NCI-H774 (cell line): ENCODE measurements at places on chromosomes 4 and X.

DNA sequence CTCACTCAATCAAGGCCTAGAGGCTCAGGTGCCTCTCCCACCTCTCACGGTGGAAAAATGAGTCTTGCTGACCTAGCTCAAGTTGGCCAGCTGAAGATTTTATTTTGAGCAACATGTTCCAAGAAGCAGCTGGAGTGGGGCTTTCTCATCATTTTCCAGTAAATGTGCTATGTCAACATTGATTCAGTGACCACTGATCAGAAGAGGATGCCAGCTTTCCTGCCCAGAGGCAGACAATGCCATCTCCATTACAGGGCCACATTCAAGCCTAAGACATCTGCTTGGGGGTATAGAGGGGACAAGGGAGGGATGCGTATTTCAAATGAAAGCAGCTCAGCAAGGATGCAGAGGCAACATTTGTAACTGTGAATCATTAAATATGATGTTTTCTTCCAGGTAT, 3.0 kb downstream of the MEPE start:
- DNase-seq: no peak

GRCh38 chr4:40720351-40720750, 29.4 kb upstream of the NSUN7 start:
- DNase-seq: no peak

DNA sequence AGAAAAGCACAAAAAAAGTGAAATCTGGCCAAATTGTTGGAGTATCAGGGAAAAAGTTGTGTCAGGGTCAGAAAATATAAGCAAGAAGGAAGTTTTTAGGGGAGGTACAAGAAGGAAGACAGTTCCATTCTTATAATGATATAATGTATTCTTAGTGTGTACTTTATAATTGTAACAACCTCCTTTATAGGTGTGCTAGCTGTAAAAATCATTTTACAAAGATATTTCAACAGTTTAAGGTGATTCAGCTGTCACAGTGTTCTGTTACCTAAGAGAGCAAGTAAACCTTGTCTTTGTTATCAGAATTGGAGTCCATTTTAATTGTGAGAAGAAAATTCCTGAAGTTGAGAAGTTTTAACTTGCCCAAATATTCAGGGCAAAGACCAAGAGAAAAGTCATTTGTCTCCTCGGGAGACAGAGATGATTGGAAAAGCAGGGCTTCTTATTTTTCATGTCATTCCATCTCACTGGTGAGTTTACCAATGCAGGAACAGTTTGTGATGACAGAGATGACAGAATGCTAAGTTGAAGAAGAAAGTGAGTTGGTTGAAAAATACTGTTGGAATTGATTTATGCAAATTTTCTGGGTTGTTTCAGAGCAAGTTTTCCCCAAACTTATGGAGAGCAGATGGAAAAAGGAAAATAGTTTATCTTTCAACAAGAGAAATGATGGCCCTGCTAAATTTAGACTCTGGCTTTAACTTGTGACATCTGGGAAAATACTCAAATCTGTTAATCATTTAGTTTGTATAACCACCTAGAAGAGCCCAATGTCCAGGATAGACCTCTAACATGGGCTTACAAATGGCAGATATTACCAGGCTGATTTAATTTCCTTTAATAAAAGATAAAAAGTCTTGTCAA, 14.8 kb downstream of the INTS6L start:
- DNase-seq: no peak

- DNase-seq: no peak
Measured at GRCh38 chr4:15294832-15295231, 133.0 kb upstream of the C1QTNF7 start.

DNA sequence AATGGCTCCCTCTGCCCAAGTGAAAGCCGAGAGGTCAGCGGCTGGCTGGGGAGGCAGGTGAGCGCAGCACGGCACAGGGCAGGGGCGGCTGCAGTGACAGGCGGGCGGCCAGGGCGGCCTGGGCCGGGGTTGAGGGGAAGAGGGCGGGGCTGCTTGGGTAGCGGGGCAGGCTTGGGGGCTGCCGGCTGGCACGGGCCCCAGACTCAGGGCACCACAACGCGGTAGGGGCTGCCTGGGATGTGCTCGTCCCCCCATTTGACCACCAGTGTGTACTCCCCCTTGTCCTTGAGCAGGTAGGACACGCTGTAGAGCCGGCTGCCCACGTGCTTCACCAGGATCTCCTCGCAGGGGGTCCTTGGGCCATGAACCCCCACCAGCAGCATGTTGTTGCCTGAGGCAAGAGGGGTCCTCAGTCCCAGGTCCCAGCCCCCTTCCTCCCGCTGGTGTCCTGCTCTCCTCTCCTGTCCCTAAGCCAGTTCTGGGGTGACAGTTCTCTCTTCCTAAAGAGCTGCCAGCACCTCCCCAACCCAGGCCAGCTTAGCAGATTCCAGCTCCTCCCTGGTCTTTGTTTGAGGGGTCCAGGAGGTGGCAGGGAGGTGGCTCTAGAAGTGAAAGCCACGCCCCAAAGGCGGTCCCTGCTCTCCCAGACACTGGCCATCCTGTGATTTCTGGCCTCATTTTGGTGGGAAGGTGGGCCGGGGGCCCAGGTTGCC, 25.6 kb downstream of the FLNA start:
- no peak for DNase-seq

GRCh38 chr4:117400039-117400835, 314.9 kb upstream of the TRAM1L1 start:
- no peak for DNase-seq

DNA sequence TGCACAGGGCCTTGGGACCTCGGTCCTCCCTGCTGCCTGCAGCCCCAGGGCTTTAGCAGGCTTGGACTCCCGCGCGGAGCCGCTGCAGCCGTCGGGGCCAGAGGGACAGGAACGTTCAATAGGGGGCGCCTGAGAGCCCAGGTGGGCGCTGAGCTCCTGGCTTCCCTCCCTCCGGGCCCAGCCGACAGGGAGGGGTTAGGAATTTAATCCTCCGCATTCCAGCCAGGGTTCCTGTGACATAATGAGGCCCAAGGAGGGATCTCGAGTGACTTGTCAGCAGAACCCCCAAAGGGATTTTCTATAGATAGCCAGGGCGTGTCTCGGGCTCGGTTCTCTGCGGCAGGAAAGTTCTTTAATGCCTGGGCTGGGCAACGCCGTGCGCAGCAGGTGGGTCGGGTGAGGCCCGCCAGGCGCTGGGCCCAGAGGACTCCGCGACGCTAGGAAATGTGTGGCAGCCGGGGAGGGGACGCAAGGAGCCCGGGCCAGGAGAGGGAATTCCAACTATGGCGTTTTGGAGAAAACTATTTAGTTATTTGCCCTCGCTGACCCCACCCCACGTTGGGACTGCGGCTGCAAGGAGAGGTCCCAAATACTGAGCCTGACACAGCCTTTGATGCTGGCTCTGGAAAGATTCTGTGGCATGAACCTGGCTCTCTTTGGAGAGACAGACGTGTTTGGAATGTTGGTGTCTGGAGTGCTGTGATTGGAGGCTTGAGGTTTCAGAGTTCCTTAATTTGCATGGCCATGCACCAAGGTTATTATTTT, 285.2 kb upstream of the GATB start:
- DNase-seq: no peak

DNA sequence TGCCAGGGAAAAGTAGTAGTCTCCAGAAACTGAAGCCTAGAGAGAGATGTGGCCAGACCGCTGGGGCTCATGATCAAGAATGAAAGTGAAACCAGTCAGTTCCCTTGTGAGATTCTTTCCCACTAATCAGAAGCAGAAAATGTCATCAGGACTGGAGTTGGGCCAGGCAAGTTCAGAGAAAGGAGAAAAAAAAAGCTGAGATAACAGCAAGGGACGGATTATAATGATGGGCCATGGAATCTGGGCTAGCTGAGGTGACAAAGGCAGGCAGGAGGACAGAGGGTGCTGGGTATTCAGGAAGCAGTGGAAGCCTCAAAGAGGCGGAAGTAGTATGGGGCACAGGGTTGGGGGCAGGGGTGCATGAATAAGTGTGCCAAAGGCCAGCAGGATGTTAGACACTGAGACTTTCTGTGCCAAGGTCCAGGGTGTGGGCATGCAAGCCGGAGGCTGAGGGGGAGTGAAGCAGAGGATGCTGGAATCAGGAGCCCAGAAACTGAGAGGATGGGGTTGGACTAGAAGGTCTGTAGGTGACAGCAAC, 2.5 kb downstream of the CXorf38 start:
- no peak for DNase-seq

- no peak for DNase-seq
Measured at GRCh38 chrX:87063642-87064041, 454.0 kb upstream of the KLHL4 start.

DNA sequence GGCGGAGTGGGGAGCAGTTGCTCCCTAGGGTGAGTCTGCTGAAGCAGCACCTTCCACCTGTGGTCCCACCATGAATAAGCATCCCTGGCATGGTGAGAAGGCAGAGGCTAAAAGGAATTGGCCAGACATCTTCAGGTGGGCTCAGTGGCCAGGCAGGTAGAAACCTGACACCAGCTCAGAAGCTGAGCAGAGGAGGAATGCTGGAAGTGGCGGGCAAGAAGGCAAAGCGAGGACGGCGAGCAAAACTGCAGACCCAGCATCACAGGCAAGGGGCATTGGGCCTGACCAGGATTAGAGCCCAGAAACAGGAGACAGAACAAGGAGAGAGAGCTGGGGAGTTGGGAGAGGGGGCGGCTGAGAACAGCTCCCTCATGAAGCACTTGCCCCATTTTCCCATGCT, 25.3 kb downstream of the TSC22D3 start:
- no peak for DNase-seq

GRCh38 chr4:73683456-73683855, 56.9 kb upstream of the CXCL8 start:
- DNase-seq: no peak

- DNase-seq: no peak
Measured at GRCh38 chr4:183618681-183619080, 40.3 kb downstream of the RWDD4 start.

GRCh38 chrX:46571423-46572339, 1.9 kb upstream of the CHST7 start:
- no peak for DNase-seq

DNA sequence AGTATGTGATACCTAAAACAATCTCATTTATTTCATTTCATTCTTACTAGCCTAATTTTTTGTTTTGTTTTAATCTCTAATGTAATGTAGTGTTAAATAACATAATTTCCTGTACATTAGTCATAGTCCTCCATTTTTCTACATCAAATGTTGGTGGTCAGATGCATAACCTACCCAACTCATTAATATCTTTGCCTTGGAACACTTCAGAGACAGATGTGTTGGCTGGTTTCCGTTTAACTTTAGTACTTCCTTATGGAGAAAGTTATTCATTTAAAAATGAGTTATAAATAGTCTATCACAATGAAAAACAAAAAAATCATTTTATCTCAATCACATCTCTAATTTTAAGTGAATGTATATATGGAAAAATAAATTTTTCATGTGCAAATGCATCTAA, 190.2 kb downstream of the ANTXR2 start:
- DNase-seq: no peak

- peak; percentile 26 for DNase-seq
Measured at GRCh38 chrX:151680805-151681204, 14.5 kb upstream of the PRRG3 start.

GRCh38 chr4:143352720-143353119, 16.0 kb downstream of the GAB1 start:
- no peak for DNase-seq

DNA sequence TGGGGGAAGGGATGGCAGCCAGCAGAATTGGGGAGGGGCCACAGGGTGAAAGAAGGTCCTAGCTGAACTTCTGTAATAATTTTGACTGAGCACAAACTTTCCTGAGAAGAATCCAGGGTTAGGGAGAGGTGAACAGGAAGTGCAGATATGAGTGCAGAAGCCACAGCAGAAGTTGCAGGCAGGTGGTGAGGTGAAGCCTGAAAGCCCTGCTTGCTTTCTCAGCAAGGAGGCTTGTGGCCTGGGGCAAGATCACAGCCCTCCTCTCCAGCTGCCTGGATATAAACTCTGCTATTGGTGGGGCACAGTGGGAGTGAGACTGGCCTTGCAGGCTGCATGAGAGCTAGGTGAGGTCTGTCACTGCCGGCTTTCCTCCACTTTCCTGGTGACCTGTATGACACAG, 44.1 kb upstream of the UPRT start:
- no peak for DNase-seq

- DNase-seq: no peak
Measured at GRCh38 chr4:80033581-80033980, 39.4 kb downstream of the ANTXR2 start.

DNA sequence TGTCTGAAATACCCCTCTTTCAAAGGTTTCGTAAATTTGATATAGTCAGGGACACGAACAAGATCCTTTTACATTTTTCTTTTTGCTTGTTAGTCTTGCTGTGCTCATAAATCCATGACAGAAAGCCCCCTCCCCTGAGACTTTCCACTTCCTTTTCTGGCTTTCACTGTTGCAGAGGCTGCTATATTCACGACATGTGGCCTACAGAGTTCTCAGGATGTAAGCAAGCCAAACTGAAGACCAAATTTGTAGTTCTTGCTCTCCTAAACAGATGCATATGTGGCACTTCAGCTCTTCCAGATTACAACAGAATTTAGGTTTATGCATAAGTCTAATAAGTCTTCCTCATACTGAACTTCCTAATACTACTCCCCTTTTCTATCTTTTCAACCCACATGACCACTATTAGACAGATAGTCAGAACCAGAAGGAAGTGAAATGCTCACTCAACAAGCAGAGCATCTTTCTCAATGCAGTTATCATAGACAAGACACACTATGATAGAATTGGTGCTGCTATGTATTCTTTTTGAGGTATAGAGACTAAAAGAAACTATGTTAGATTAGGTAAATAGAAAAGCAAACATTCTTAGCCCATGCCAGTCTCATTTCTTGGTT, 15.0 kb downstream of the BTK start:
- no peak for DNase-seq

GRCh38 chr4:41213625-41214135, 662 bp downstream of the APBB2 start:
- no peak for DNase-seq

GRCh38 chr4:110197529-110198042, 829 bp downstream of the ELOVL6 start:
- no peak for DNase-seq

DNA sequence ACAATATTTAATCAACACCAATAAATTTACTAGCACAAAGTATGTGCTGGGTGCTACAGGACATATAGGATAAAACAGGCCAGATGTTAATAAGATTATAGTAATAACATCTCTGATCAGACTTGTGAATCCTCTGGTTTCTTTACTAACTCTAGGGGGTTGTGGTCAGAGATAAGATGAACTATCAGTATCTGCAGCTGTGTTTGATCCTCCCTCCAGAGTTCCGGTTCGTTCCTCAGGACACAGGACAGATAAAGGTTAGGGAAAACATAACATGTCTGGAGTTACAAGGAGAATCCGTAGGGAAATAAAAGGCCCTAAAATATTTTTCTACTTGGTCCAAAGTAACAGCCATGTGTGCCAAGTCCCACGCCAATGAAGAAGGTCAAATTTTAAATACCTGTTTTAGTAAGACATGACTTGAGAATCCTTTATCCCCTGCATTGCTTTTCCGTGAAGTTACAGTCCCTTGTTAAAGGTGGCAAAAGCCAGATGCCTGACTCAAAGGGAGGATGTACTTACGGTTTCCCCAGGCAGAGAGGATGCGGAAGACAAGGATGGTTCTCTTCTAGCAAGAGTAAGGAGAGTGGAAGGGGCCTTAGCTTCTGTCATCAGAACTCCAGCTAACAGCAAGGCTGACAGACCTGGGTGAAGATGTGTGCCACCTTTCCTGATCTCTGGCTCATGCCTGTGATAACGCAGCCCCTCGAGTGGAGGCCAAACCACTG, 44.4 kb downstream of the KIAA0232 start:
- DNase-seq: no peak

GRCh38 chrX:10156199-10157031, at the start of gene CLCN4:
TSS of gene CLCN4 (plus strand) at chrX:10156975. CDS start at chrX:10185033, 28,058 bp downstream.
- DNase-seq: peak; percentile 39
